ENCODE measurements at places on chromosomes 4 and X.

GRCh38 chr4:128358913-128359279, 71.3 kb upstream of the PGRMC2 start:
- DNase-seq = no peak

DNA sequence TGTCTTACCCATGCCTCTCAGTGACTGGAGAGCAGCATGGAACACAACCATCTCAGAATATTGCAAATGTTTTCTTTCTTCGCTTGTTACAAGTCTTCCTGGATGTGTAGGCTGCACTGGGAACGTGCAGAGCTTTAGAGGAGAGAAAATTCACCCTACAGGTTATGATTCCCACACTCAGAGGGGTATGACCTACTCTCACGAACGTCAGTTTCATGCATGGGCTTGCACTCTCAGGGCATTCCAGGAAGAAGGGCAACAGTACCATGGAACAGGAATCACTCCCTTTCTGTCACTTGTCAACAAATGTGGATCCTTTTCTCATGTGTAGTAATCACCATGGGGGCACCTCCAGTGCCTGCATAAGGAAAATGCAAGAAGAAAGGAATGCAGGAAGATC, 75.8 kb downstream of the NBDY start:
- no peak for DNase-seq

- peak; percentile 12 for DNase-seq
Measured at GRCh38 chr4:128596853-128597252, 212.6 kb upstream of the JADE1 start.

GRCh38 chrX:39721566-39722279, 376.0 kb downstream of the BCOR start:
- no peak for DNase-seq

- no peak for DNase-seq
Measured at GRCh38 chrX:153769865-153770600, 6.0 kb downstream of the PLXNB3 start.

GRCh38 chr4:93791570-93792195, 36.9 kb upstream of the ATOH1 start:
- DNase-seq = peak; percentile 49

DNA sequence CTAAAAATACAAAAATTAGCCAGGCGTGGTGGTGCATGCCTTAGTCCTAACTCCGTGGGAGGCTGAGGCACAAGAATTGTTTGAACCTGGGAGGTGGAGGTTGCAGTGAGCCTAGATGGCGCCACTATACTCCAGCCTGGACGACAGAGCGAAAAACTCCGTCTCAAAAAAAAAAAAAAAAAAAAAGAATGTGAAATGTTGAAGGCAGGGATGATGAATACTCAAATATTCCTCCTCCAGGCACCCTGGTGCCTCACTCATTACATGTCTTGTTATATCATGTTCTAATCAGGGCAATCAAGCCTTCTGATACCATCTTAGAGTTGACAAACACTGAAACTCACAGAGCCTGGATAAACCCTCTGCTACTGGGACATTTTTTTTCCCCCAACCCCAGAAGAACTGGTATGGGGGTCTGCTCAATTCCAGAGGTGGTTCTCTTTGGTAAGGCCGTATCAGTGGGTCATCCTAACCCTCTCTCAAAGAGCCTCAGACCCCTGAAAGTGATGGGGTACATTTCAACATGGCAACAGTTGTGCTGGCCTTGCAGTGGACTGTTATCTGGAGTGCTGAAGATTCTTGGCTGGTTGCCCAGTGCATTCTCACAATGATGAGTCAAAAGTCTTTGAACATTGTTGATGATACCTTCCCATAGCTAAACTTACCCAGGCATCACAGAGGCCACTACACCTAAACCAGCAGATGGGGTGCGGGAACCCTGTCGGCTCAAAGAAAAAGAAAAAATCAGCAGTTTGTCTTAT, 2.4 kb upstream of the SH3KBP1 start:
- peak; percentile 21 for DNase-seq

DNA sequence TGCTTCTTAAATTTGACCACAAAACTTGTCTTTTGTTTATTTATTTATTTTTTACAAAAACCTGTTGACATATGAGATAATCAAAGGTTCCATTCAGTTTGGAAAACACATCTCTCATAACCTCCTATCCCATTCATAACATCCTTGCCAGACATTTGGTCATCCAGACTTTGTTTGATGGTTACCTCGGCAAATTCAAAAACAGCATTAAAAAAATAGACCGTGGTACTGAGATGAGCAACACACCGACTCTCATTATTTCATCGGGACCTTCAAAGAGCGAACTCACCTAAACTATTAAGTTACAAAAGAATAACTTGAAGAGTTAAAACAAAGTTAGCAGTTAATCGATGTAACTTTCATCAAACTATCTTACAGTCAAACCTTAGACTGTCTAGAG, 85.8 kb upstream of the RPS6KA3 start:
- no peak for DNase-seq

DNA sequence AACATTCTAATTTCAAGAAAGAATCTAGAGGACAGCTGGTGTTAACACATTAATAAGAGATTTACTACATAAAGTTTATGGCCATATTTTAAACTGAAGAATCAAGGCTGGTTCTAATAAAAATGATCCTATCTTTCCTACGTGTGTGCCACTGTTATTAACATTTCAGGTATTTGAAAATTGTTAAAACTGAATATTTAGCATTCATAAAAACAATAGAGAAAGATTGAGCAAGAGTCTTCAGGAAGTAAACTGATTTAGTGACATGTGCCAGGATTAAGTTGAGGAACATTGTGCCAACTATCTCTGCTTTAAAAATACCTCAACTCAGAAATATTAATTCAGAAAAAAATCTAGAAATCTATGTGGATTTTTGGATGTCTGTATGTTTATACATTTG, 810.1 kb downstream of the FAT4 start:
- no peak for DNase-seq

- no peak for DNase-seq
Measured at GRCh38 chrX:19063030-19063429, 59.2 kb downstream of the ADGRG2 start.

DNA sequence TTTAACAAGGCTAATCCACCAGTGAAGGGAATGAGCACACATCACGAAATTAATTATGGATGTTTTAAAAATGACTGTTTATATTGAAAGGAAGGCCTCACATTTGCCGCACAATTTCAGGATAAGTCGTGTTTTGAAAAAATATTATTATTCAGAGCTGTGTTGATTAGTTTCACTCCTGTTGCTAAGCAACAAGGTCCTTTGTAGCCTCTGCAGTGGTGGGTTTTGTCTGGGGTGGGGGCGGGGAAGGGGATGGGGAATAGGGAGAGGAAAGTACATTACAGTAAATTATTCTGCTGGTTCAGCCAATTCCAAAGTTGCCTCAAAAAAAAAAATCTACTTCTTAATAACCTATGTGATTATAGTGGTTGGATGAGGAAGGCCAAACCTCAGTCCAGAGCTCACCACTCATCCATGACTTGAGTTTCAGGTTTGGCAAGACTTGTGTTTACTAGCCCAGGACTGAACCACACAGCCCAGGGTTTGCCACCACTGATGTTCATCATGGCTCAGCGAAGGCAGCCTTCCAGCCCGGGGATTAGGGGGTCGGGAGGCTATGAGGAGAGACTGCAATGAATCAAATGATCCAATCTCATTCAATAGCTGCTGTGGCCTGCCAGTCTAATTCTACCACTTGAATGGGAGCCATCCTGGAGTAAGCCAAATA, 162.5 kb upstream of the ATP6AP2 start:
- no peak for DNase-seq

DNA sequence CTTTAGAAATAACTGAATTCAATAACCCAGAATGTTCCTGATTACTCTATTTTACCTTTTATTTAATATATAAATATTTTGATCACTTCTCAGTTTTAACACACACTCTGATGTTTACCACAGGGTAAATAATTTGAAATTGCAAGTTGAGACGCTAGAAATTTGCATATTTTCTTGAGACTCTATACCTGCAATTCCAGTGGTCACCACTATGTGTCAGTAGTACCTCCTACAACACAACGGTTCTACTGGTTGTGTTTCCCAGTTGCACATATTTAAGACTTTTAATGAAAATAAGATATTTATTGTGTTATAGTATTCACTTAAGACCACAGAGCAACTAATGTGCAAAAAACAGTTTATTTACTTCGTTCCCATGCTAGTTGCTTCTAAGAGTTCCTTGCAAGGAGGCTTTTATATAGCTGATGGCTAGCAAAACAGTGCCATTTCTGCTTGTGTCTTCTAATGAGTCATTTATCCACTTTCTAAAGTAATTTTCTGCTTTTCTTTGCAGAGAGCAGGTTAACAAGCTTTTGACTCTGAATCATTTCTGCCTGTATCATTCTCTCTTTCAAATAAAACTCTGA, 98.9 kb upstream of the PDLIM3 start:
- DNase-seq = no peak

- no peak for DNase-seq
Measured at GRCh38 chr4:134585972-134586371, 384.4 kb upstream of the PABPC4L start.

- DNase-seq = no peak
Measured at GRCh38 chr4:77804471-77804870, 14.7 kb downstream of the CNOT6L start.

DNA sequence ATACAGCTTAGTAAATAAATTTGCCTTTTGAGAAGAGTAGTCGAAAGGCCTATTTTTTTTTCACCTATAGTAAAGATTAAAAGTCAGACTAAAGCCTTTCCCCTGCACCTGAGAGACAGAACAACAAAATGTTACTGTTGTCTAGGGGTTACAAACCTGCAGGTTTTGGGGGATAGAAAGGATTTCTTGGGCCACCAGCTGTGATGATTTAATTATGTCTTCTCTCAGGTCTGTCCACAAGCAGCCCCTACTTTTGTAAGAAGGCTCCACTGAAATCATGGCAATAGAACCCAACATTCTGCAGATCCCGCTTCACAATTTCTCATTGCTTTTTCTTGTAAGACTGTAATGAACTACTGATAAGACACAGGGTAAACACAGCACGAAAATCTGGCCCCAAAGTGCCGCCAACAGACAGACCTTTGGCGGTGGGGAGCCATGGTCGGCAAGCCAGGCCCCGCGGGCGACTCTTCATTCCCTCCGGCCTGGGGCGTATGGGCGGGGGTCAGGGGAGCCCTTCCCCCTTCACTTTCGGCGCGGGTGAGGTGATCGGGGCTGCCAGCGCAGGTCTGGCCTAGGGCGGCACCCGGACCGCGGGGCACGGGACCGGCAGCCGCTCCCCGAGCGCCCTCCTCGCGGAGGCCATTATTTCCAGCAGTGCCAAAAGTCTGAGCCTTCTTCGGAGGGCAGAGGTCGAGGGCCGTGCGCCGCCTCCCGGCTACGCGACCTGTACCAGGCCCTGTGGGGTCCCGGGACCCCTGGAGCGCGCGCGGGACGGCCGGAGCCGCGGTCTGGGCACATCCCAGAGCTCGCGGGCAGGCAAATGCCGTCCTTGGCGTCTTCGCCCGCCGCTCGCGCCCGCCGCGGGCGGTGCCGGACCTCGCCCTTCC, 812 bp upstream of the KDM6A start:
- peak; percentile 56 for DNase-seq

- DNase-seq = no peak
Measured at GRCh38 chr4:87003266-87003665, 68.5 kb downstream of the AFF1 start.

DNA sequence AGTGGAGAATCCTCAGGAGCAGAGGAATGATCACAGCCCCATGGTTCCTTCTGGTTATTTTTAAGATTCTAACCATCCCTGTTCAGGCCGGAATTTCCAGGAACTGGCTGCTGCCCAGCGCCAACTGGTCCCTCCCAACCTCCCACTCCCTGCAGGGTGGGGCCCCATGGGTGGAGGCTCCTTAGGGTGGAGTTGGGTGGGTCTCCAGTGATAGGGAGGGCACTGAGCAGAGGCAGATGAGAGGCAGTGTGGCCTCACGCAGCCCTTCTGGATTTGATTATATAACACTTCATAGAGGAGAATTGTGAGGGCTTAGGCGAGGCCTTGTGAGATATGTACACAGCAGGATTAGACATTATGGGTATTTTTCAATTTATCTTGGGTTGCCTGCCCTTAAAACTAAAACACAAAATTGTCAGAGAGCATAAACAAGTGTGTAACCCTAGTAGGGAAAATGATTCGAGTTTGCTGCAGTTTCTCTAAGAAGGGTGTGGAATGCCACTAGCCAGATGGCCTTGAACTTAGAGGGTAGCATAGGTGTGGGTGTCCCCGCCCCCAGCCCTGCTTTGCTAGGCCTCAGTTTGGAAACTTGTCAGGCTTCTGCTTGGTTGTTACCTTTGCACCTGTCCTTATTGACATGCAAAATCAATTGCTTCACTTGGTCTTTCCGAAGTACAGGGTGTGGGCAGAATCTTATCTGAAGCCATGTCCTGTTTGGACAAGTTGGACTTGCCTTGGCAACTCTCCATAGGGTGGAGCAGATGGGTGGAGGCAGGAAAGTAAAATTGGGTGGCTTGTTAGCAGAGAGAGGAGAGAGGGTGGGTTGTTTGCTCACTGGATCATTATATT, 9.4 kb downstream of the KLF3 start:
- no peak for DNase-seq

GRCh38 chr4:85028910-85029309, 62.4 kb upstream of the WDFY3 start:
- DNase-seq = no peak

DNA sequence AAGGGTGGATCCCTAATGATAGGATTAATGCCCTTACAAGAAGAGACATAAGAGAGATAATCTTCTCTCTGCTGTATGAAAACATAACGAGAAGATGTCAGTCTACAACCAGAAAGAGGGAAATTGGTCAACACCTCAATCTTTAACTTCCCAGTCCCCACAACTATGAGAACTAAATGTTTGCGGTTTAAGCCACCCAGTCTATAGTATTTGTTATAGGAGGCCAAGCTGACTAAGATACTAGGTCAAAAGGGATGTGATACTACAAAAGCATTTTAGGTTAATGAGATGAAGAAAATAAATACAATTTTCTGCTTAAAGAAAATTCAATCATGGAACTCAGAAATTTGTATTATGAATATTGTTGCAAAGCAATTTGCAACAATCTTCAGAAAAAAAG, 55.4 kb upstream of the LHFPL1 start:
- DNase-seq = no peak

DNA sequence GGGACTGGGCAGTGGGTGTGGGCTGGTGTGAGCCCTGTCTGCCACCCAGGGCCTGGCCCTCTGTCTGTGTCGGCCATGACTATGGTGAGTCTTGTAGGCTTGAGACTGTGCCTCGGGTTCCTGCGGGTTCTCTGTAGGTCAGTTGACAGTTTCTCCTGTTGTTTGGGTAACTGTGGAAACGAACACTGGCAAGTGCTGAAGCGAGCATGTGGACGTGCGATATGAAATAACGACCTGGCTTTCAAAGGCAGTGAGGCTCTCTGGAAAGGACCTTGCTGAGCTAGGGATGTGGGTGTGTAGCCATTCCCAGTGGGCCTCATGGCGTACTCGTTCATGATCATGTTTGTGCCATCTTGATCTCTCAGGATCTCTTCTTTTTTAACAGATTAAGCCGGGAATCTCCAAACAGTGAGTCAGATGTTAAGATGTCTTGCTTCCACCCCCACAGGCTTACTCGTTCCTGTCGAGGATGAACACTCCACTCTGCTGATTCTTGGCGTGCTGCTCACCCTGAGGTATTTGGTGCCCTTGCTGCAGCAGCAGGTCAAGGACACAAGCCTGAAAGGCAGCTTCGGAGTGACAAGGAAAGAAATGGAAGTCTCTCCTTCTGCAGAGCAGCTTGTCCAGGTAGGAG, 41.3 kb downstream of the HTT start:
- no peak for DNase-seq

GRCh38 chrX:86935988-86936387, 581.6 kb upstream of the KLHL4 start:
- DNase-seq = no peak

All from SJSA1 (cell line).